ENCODE measurements at places on chromosomes 2 and 18.
A peak's percentile ranks its signal among the peaks of the same experiment; 100 is the strongest.

DNA sequence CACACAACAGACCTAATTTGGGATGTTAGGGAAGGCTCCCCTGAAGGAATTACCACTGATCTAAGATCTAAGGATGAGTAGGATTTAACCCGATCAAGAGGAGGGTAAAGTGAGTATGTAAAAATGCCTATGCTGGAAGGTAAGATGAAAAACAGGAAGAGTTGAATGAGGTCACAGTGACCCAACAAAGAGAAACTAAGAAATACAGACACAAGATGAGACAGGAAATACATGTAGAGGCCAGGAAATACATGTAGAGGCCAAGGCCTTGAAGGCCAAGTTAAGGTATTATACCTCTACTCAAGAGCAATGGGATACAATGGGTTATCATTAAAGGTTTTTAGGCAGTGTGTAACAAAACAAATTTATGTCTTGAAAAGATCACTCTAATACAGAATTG is 131.6 kb upstream of the TANK start:
- no peak for DNase-seq

- no peak for DNase-seq
These were observed 654.1 kb upstream of the SYT4 start for GRCh38 chr18:43931439-43931838.

DNA sequence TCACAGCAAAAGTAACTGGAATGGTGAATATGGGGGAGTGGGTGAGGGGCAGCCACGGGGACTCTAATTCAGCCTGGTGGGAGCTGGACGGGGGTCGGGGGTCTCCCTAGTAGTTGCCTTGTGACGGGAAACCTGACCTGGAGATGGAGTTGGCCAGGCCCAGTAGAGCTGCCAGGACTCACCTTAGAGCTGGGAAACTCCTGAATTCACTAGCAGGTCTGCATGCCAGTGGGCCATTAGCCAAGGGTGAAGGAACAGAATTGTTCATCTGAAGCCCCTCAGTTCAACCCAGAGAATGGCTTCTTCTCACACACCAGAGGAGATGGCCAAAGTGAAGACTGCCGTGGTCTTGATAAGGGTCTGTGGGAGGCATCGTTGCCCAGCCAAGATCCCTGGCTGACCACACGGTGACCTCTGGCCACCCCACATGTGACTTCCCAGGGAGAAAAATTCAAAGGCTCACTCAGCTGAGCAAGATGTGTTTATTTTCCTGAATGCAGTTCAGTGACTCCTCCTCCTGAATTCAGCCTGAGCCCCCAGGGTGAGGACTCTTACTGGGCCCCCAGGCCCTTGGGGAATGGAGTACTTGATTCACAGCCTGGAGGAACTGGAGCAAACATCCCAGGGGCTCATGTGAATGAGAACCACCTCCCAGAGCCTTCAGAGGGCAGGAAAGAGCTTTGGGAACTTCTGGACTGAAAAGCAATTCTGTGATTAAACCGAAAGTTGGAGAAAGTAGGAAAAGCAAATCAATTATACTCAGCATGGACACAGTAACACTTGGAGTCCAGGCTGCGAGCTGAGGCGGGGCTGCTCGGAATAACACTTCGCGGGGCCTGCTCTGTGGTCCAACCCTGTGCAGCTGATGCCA is 25.2 kb downstream of the MOCOS start:
- DNase-seq, result no peak

DNA sequence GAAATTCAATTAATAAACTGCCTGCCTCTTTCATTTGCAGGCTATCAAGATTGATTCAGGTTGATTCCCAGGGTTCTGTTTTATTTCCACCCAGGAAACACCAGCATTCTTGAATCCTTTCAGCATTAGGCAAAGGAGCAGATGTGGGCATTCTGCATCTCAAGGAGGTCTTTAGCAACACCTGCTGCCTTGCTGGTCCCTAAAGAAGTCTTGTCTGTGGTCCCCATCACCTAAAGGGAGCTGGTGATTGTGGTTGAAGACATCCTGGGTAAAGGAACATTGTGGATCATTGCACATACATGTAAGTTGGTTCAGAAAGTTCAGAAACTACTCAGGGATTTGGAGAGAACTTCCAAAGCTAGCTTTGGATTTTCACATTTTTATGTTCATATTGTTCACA is 78.3 kb downstream of the EVA1A start:
- no peak for DNase-seq

GRCh38 chr2:24179683-24180082 is 4.8 kb downstream of the FAM228A start:
- no peak for DNase-seq

DNA sequence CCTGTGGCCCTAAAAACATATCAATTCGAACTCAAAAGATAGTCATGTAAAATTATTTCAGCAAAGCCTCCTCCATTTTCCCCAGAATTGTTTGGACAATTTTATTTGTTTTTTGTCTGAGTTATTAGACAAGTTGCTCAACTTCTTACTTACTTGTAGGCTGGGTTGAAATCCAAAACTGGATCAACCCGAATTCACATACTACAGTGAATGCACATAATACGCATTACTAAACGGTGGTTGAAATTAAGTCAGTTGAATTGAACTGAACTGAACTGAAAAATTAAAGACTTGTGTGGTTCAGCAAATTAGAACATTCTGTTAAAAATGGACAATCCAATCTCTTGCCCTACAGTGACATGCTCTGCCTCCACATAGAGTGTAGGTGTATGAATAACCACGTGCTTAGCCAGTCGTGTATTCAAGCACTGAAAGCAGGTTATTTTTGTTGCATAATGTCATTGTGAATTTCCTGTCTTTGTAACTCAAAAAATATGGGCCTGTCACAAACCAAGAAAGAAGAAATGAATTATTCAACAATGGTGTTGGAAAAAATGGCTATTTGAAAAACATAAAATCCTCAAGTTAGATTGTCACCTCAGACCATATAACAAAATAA is 441.0 kb downstream of the TXNL1 start:
- no peak for DNase-seq

DNA sequence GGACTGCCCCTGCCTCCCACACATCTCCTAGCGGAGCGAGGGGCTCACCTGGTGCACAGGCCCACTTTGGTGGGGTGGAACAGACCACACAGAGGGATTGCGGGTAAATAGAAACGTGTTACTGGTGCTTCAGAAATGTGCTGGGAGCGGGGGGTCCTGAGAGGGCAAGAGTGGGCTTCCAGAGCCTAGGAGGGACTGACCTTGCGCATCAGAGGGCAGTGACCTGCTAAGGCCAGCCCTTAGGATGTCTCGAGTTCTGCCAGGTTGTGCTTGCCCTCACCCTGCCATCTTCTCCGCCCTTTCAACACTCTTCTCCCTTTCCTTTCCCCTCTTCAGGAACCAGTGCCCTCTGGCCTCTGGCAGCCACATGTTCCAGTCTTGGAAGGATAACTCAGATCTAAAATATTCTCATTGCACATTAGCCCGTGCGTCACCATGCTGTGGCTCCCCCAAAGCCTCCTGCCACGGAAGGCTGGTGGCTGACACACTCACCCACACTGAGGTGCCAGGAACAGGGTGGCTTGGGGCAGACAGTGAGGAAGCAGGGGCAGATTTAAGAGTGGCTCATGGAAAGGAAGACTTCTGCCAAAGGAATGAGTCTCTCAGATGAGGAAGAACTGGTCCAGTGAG is 89.6 kb downstream of the MCFD2 start:
- DNase-seq, result no peak

GRCh38 chr2:105294844-105295481 is 34.6 kb downstream of the TGFBRAP1 start:
- DNase-seq, result peak; percentile 37

DNA sequence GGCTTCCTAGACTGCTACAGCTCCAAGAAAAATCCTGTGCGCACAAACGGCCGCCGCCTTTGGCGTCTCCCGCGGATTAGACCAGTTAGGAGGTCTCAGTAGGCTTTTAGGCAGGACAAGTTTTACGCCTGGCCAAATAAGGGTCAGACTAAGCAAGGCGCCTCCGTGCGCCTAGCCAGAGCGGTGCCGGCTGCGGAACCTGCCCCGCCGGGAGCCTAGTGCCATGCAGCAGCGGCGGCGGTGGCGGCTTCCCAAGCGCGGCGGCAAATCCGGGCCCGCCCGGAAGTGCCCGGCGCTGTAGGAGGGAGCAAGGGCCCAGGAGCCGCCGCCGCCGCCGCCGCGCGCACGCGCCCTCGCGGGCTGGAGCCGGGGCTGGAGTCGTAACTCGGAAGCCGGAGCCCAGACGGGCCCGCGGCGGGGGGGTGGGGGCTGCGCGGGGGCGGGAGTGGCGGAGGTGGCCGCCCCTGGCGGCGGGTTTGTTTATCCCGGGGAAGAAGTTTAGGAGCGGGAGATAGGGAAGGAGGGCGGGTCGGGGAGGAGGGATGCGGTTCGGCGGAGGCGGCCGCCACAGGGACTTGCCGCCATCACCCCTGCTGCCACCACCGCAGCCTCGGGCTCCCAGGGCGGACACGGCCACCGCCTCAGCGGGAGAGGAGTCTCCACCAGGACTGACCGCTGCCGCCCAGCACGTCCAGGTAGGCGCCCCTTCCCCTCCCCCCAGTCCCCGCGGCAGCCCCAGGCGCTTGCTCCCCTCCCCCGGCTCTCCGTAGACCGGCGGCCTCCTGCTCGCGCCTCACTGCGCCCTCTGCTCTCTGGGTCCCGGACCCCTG is at the start of gene SPOPL:
TSS of gene SPOPL (plus strand) at position 346 of the 830 bp plus-strand sequence. CDS start 48,447 bp downstream, outside the sequence.
- peak; percentile 86 for DNase-seq

DNA sequence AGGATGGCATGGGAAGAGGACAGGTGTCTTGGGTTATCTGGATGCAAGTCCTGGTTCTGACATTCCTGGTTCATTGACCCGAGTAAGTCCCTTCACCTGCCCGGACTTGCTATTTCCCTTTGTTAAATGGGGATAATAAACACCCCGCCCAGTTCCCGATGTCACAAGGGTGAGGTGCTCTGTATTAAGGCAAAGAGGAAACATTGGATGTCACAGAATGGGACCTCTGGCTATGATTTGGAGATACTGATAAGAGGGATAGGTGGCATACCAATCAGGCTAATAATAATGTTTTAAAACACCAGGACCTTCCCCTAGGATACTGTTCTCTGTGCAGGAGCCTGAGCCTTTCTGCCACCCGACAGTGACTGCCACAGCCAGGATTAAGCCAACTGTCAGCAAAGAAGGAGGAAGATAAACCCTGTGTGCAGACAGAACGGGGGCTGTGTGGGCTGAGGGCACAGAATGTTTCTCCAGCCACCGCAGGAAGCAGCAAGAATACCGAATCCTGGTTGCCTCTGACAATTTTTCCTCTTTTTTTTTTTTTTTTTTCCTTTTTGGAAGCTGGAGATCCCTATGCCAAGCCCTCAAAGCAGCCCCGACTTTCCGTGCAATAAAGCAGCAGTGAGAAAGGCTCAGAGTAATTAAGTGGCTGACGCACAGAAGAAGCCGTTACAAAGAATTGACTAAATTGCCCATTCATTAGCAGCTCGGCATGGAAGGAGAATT is 336.6 kb downstream of the SMAD2 start:
- DNase-seq, result peak; percentile 38

DNA sequence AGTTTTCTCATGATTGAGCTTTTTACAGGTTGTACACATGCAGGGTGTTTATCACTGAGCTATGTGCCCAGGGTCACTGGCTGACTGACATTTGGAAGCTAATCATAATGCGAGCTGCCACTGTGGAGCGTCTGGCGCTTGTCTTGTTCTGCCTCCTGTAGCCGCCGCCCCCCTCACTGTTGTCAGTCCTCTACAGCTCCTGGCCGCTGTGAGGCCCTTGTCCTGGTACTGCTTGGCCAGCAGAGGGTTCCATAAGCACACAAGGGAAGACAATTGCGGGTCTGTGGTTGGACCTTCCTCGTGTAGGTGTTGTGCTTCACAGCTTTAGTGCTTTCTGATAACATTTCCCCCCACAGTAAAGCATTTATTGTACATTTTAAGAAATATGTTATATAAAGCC is 105.6 kb upstream of the LDLRAD4 start:
- DNase-seq, result peak; percentile 76

GRCh38 chr2:142484111-142484510 is 353.3 kb upstream of the LRP1B start:
- DNase-seq, result no peak

GRCh38 chr2:109128048-109128615 is 873 bp upstream of the SH3RF3 start:
- peak; percentile 77 for DNase-seq

DNA sequence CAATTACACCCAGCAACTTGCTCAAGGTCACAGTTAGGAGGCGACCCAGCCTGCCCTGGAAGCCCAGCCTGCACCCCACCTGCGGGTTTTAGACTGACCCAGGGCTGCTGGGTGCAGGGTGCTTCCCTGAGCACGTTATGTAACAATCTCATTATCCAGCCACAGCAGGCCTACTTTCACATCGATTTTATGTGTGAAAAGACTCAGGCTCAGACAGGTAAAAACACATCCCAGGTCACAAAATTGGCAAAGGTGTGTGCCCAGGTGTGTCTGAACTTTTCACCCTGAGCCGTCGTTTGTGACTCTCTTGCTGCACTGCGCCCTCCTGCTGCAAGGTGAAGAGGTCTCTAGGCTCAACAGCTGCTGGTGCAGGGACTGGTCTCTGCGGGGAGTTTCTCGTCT is 668.2 kb upstream of the HS6ST1 start:
- DNase-seq, result no peak

DNA sequence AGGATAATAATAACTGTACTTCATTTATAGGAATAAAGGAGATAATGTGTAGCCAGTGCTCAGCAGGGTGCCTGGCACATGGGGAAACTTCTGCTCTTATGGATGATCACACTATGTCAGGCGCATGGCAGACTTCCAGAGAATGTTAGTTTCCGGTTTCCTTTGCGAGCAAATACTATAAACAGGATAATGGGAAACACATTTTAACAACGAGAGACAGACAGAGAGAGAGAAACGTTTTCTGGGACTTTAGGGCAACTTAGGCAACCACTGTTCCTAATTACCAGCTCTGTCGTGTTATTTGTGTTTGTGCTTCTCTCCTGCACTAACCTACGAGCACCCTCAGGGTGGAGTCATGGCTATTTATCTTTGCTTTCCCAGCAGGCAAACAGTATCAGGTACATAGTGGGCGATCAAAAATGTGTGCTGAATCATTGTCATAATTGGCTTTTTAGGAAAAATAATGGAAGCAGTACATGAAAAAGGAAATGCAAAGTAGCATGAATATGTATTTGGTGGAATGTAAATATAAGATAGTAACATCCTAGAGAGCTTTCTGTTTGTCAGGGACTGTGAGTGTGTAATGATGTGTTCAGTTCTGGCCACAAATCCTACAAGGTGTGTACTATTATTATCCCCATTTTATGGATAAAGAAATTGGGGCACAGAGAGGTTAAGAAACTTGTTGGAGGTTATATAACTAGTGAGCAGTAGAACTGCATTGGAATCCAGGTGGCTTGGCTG is 36.8 kb upstream of the IGFBP2 start:
- DNase-seq, result no peak

- DNase-seq, result no peak
These were observed 12.2 kb downstream of the EVX2 start for GRCh38 chr2:176071330-176072291.

DNA sequence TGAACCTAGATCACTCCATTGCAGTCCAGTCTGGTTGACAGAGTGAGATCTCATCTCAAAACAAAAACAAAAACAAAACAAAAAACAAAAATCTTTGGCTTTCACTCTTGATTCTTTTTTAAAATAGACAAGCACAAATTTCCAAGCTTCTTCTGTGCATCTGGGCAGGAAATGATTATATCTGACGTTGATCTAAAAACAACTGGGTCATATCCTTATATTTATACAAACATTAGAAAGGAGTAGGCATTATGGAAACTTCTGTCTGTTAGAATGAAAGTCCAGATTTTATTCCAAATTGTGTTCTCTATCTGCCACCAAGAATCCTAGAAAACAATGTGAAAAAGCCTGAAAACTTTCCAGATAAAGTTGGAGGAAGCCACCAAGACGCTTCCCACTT is 26.2 kb upstream of the PMAIP1 start:
- no peak for DNase-seq

GRCh38 chr2:168796583-168797285 is 5.7 kb upstream of the NOSTRIN start:
- no peak for DNase-seq

All from NCI-H524 (cell line).